GM23248 (cell line): ENCODE measurements at places on chromosomes 5 and 9.

DNA sequence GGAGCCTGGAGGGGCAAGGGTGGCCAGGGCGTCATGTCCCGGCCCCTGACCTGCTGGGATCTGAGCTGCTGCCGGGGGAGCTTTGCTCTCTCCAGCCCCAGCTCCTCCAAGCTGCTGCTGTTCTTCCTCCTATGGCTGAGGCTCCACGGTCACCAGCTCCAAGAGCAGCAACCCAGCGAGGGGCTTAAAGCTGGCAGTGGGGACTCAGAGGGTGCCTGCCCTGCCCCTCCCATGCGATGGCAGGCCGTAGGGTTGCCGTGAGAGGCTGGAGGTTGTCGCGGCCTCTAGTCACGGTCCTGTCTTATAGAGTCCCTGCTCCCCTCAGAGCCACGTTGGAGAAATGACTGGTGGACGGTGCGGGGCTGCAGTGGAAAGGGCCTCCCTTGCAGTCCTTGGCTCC is 19.5 kb downstream of the DBH start:
- no peak for DNase-seq

- no peak for DNase-seq
These were observed 18.1 kb upstream of the SCGB3A1 start for GRCh38 chr5:180609386-180609785.

DNA sequence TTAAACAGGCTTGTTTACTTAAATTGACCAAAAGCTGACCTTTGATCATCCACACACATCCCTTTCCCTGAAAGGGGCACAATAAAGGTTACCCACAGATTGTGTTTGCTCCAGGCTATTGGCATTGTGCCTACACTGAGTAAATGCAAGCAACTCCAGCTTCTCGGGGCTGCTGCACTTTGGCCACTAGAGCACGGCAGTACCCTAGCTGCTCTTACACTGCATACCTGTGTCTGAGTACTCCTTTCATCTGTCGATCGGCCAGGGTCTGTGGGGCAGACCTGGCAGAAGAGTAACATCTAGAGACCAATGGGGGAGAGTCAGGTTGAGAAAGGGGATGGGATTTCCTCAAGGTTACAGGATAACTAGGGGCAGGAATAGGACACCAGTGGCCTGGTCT is 281.9 kb upstream of the NMUR2 start:
- no peak for DNase-seq

GRCh38 chr5:137026296-137026695 is 472.8 kb downstream of the SPOCK1 start:
- DNase-seq: no peak

DNA sequence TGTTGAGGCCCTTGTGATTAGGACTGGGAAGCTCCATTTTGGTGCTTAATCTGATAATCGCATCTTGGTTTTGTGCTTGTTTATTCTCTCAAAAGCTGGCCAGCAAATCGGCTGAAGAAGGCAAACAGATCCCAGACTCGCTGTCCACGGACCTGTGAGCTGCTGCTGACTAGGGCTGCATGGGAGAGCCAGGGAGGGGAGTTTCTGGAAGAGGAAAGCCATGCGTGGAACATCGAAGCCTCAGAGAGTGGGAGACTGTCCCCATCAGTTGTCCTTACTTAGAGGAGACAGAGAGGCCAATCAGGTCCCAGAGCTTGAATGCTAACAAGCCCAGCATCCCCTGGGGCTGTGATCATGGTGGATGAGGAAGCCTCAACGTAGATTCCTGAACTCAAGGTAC is 23.0 kb upstream of the FOXI1 start:
- DNase-seq: no peak

DNA sequence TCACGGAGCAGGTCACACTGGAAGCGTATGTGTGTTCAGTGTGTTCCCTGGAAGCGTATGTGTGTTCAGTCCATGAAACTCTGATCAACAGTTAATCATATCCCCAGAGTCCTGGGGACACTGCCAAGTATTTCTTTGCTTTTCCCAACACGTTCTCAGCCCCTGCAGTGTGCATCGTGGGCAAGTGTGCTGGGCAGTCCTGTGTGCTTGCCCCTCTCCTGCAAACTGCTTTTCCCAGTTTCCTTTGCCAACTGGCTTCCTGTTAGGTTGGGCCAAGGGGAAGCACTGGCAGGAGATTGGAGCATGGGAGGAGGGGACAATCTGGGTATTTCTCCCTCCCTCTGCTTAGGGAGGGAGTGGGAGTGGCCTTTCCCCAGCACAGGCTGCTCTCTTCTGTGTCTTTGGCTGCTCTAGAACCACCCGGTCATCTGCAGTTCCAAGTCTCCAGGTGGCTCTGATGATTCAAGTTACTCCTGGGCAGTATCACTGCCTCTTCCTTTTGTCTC is 36.8 kb upstream of the NEK6 start:
- DNase-seq: peak; percentile 66

DNA sequence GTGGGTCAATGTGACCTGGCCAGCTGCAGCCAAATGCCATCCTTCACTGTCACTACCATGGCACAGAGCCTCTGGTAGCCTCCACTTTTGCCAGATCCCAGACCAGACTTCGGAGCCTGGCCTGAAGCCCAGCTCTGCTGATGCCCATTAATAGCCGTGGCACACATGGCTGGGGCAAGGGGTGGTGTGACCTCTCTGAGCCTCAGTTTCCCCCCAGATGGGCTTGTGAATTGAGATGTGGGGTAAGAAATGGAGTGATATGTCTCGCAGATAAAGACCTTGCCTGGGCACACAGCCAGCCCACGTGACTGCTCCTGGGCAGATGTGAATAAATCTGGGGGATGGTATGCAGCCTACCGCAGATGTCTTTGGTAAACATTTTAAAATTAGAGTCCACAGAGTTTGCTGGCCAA is 13.9 kb downstream of the SUSD3 start:
- no peak for DNase-seq

DNA sequence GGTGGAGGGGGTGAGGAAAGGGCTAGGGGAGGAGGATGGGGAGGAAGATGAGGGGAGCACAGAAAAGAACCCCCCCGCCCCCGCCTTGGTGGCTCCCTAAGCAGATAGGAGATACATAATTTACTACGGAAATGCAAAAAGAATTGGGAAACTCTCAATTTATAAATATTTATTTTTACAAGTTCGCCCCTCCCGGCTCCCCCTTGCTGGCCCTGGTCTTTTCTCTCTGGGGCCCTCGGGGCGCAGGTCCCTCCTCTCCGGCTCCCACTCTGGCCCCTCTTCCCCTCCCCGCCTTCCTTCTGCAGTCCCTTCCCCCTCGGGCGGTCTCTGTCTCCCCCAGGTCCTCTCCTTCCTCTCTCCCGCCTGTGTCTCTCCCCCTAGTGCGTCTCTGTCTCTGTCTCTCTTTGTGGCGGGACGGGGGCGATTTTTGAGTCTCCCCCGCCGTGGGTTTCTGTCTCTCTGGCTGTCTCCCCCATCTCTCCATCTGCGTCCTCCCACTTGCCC is 173.6 kb upstream of the IER5L start:
- no peak for DNase-seq

DNA sequence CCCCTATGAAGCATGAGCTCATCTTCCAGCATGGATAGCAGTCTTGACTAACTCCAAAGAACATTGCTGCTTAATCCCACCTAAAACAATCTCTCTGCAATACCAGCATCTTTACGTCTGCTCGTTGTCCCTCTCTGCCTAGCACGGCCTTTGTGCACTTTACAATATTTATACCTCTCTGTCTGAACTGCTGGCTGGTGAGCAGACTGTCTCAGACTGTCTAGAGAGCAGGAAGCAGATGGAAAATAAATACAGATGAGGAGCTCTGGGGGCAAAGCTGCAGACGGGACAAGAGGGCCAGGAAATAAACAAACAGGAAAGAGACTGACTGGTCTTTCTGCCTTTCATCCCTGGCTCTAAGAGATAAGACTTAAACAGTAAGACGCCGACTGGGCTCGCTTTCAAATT is 224.8 kb downstream of the ENC1 start:
- DNase-seq: no peak

- DNase-seq: no peak
These were observed 207.2 kb upstream of the RASEF start for GRCh38 chr9:83270116-83270515.

DNA sequence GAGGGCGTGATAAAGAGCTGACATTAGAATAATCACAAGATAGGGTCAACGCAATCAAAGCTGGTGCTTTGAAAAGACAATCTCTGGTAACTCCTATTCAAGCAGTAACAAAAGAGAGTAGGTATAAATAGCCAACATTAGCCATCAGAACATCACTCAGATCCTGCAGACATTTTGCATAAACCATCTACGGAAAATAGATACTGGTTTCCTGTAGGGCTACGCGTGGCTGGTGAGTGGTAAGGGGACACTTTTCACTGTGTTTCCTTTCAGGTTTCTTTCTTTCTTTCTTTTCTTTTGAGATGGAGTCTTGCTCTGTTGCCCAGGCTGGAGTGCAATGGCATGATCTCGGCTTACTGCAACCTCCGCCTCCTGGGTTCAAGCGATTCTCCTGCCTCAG is 22.3 kb downstream of the TTF1 start:
- no peak for DNase-seq

DNA sequence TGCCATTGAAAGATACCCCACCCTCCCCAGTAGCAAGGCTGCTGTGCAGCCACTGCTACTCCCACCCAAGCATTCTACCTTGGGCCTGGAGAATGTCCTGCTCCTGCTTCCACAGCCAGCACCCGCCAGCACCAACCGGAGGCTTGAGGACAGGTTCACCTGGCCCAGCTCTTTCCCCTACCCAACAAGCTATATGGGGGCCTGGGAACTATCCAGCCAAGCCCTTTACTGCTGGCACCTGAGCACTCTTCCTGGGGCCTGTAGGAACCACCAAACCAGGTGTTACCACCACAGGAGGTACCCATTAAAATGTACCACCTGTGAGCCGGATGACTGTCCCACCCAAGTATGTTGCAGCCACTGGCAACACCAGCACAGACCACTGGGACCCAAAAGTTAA is 86.1 kb upstream of the GHR start:
- no peak for DNase-seq

DNA sequence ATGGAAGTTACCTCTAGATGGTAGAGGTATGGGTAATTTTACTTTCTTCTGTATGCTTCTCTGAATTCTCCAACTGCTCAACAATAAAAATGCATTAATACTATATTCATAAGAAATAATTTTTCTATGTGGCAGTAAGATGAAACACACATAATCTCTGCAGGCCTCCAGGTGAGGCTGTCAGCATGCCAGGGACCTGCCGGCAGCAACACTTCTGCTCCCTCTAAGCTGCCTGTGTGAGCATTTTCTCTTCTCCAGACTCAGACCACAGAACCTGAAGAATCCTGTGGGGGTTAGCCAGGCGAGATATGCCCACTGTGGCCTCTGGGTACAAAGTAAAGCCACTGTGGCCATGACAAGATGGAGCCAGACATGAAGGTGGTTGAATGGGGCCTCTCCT is 316.3 kb downstream of the EBF1 start:
- DNase-seq: no peak

DNA sequence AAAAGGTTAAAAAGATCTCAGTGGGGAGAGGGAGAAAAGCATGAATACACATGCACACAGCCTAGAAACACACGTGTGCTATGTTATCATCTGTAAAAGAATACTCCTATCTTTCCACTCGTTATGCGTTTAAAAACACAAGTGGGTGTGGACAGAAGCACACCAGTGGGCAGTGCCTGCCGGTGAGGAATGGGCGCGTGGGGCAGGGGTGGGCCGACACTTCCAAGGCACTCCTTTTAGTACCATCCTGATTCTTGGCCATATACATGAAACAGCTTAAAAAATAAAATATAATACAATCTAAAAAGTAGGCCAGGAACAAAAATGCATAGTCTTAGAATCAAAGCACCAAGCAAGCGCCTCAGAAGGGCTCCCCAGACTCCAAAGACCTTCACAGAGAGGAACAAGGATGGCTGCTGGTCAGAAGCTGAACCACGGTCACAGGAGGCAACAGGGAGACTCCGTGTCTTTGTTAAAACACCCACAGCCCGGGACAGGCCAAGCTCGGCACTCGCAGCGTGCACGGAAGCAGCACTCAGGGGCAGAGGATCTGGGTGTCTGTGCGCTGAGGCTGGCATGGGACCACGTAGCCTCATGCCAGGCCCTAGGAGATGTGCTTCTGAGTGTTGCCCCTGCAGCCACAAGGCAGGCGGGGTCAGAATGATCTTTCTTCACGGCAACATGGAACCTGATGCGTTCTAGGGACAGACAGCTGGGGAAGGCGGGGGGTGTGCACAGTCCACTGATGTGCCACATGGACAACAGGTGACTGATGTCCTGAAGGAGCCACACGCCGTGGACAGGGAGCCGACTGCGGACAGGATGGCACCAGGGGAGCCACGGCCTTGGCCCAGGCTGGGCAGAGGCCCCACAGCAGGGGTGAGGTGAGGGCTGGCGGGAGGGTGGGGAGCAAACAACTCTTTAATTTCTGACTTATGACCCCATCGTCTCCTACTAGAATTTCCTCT is 15.9 kb downstream of the BRD9 start:
- DNase-seq: no peak

DNA sequence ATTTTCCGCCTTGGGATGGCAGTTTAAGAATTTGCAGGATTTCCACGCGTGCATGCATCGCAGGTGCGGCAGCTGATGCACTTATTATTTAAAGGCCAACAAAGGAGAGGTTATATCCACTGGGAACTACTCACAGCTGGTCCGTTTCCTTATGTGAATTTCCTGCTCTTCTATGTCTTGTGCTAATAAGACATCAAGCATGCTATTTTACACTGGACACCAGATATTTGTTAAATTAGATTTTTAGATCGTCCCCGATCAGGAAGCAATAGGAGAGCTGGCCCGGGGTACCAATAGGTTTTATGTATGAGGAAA is 476 bp upstream of the DTWD2 start:
- DNase-seq: peak; percentile 33

DNA sequence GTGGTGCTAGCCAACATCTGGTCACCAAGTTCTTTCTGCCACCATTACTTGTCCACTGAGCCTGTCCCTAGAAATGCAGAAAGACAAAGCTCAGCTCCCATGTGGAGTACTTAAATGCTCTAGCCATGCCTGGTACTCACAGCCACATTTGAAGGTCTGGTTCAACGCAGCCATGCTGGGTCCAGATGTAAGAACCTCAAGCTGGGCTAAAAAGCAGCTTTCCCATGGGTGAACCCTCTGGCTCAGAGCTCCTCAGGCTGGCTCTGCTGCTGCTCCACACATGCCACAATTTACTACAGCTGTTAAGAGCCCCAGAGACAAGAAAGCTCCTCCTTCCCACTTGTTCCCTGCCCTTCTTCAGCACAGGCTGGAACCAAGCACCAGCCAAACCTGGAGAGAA is 97.1 kb upstream of the LRRTM2 start:
- peak; percentile 36 for DNase-seq

DNA sequence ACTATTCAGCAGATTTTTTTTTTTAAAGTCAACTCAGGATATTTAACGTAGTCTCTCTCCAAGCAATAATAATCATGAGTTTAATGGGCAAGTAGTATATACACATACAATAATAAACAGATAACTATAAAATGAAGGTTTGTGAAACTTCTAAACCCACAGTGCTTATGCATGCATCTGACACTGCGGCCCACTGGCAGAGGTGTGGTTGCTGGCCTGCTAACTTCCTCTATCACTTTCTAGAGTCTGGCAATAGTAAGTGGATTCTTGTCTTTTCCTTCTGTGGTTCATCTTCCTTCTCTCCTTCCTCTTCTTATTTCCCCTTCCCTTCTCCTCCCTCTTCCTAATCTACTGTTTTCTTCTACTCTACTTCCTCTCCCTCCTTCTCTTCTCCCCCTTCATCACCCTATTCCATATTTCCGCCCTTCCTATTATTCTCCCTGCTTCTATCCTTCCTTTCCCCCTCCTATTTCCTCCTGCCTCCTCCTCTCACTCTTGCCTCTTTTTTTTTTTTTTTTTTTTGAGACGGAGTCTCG is 18.6 kb upstream of the AGXT2 start:
- no peak for DNase-seq
